ENCODE measurements at places on chromosomes 5 and 9.

DNA sequence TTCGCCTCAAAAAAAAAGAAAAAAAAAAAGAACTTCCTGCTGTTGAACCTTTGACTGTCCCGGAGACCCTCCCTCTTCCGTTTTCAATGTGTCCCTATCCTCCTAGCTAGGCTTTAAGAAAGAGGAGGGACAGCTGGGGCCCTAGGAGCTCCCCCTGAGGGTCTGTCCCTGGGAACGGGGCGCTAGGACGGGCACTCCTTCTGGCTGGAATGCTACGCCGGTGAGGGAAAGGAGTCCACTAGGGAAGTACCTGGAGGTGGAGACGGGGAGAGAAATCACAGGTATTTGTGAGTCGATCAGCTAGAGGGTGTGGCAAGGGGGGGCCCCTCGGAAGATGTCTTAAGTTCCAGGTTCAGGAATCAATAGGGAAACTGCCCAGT, 4.6 kb downstream of the SIT1 start:
- DNase-seq, result no peak

DNA sequence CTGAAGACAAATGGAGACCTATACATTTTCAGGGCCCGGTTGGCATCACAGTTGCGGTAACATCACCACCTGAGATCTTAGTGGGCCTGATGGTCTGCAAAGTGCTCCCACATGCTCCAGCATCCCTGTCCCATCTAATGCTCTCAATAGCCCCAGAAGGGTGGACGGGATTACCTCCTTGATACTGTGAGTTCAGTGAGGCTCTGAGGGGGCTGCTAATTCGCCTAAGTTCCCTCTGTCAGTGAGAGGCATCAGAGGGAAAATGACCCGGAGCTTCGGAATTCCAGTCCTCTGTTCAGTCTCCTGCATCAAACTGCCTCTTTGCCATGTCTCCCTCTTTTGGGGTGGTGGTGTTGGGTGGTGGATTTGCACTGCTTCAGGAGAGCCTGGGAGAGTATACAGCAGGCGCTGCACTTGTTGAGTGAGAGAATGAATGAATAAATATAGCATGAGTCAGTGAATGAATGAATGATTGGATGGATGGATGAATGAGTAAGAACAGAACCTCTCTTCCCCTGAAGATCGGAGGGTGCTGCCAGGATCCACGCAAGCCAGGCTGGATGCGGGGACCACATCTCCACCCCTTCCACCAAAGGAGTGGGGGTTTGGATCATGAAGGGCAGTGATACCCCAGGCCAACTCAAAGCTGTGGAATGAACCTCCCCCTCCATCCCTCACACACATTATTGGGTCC, 141.0 kb downstream of the GABBR2 start:
- DNase-seq, result no peak

DNA sequence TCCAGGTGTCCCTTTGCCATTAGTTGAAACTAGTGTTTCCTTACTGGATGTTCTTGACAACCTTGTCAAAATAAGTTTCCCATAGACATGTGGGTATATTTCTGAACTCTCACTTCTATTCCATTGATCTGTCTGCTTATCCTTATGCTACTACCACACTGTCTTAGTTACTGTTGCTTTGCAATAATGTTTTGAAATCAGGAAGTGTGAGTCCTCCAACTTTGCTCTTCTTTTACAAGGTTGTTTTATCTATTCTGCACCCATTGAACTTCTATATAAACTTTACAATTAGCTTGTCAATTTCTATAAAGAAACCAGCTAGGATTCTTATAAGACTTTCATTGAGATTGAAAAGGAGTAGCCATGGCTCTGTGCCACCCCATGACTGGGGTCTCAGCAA, 24.3 kb downstream of the CD14 start:
- no peak for DNase-seq

GRCh38 chr5:7815892-7816534, 34.9 kb downstream of the CFAP90 start:
- DNase-seq, result peak; percentile 44

GRCh38 chr5:111853748-111854147, 96.8 kb upstream of the NREP start:
- no peak for DNase-seq

- DNase-seq, result no peak
Measured at GRCh38 chr9:95284162-95285080, 33.1 kb downstream of the FANCC start.

DNA sequence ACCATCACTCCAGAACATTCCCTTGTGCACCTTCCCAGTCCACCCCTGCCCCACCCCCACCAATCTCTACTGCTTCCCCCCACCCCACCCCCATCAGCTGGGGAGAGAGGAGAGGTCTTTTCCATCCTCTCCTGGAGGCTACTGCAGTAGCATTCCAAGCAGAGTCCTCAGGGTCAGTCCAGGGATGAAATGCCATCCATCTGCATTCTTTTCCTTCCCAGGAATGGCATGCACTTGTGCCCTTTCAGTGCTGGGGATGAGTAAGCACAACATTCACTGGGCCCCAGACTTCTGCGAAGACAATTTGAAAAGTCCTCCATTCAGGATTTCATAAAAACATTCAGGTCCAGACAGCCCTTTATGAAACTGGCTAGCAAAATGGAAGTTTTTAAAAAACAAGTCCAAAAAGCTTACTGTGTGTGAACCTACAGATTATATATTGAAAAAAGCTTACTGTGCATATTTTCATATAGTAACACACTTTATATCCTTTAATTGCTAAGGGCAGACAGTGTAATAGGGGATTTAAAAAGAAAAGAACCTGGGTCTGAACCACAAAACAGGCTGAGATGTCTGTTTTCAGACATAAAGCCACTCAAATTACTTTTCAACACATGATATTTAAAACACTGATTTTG, 50.0 kb upstream of the GOLPH3 start:
- no peak for DNase-seq

DNA sequence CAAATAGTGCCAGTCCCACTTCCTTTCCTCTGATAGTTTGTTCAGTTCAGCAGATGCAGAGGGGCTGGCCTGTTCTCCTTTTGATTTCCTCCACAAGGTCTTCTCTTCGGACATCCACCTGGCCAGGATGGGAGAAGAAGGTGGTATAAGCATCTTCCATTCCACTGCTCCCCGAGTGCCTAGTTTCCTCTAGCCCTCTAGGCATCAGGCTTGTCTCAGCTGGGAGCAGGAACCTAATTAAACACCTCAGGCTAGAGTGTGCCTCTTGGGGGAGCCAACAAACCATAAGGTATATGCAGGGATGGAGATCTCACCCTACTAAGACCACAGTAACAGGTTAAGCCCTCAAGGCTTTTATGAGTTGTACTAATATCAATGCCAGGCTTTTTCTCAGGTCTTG, 835 bp upstream of the DND1 start:
- DNase-seq, result no peak

DNA sequence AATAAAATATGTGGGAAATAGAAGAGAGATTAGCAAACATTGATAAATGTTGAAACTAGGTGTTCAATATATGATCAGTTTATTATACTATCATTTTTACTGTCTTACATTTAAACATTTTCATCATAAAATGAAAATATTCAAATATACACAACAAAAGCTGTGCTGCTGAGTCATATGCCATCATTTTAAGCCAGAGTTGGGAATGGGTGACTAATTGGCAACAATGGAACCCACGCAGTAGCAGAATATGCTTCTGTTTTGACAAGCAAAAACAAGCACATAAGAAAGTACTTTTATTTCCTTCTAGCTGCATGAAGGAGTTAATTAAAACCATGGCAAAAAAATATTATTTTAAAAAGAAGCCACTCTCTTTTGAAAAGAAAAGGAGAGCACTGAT, 340.0 kb upstream of the EDIL3 start:
- no peak for DNase-seq

Data from stimulated activated CD4-positive, alpha-beta T cell treated with anti-CD3 and anti-CD28 coated beads, Interleukin-1b, Interleukin-23, amount 100 ng/mL, for 1 hour (primary cell).